ENCODE measurements at places on chromosomes 16 and 17.

DNA sequence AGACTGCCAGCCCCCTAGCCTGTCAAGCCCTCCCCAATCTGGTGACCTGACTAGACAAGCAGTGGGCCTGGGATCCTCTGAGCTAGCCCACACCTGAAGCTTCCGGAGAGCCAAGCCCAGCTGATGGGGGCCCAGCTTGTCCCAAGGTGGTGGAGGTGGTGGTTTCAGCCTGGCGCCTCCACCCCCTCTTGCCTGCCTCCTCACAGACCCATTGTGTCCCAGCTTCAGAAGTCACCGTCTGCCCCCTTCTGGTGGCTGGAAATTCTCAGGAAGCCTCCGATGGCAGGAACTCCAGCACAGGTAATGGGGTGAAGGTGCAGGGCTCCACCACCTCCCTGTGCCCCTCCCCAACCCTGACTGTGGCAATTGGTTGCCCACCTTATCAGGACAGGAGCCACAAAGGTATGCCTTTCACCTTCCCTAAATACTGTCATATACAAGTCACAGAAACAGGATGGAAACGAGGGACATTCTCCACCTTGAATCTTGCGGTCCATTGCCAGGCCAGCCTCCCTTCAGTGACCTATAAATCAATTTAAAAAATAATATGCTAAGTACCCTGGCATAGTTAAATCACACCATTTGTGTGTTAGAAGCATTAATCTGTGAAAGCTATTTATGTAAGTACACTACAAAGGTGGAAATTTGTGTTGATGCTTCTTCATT, 66.0 kb upstream of the ZNF423 start:
- peak; percentile 75 for DNase-seq

- no peak for DNase-seq
Observed at GRCh38 chr16:3518292-3518985, 17.6 kb downstream of the CLUAP1 start.

- no peak for DNase-seq
Observed at GRCh38 chr17:48840441-48840840, 9.6 kb downstream of the CALCOCO2 start.

GRCh38 chr17:43645765-43646481, 15.8 kb downstream of the MEOX1 start:
- DNase-seq: peak; percentile 91

- no peak for DNase-seq
Observed at GRCh38 chr16:70290949-70291519, 1.7 kb upstream of the AARS1 start.
